ENCODE measurements at places on chromosomes 11 and 22. TPM values are rescaled to one million over a fixed set of nuclear protein-coding genes. Genes with fewer than 3 reads are reported as not detected.

DNA sequence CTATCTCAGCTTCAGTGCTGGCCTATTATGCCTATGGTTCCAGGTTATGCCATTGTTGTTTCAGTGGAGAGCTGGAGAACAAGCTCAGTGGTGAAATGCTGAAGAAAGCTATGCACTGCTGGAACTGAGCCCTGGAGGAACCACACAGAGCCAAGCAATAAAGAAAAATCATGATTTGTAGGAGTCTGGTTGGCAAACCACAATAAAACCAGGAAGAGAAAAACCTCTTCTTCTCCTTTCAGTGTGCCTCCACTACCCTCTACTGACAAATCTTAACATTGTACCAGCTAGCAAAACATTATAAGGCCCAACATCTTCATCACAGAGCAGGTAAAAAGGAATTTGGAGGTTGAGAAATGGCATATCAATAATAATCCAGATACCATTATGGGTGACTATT lies 5.3 kb downstream of the OR51F2 start:
- no peak for DNase-seq
- no peak overlapping the region for H3K4me3 ChIP-seq
- H3K27ac ChIP-seq, result no peak overlapping the region
- no peaks in the 10 kb centered on the region for H3K4me1 ChIP-seq
- no peaks in the 10 kb centered on the region for H3K36me3 ChIP-seq
- H3K27me3 ChIP-seq, result no peaks in the 10 kb centered on the region

GRCh38 chr11:123158033-123159003 lies 36.7 kb downstream of the CLMP start:
- peaks cover 31% of the 10 kb centered on the region for H3K4me1 ChIP-seq
- H3K36me3 ChIP-seq, result no peaks in the 10 kb centered on the region
- H3K27me3 ChIP-seq, result no peaks in the 10 kb centered on the region
- H3K4me3 ChIP-seq, result no peak overlapping the region
- DNase-seq, result no peak

DNA sequence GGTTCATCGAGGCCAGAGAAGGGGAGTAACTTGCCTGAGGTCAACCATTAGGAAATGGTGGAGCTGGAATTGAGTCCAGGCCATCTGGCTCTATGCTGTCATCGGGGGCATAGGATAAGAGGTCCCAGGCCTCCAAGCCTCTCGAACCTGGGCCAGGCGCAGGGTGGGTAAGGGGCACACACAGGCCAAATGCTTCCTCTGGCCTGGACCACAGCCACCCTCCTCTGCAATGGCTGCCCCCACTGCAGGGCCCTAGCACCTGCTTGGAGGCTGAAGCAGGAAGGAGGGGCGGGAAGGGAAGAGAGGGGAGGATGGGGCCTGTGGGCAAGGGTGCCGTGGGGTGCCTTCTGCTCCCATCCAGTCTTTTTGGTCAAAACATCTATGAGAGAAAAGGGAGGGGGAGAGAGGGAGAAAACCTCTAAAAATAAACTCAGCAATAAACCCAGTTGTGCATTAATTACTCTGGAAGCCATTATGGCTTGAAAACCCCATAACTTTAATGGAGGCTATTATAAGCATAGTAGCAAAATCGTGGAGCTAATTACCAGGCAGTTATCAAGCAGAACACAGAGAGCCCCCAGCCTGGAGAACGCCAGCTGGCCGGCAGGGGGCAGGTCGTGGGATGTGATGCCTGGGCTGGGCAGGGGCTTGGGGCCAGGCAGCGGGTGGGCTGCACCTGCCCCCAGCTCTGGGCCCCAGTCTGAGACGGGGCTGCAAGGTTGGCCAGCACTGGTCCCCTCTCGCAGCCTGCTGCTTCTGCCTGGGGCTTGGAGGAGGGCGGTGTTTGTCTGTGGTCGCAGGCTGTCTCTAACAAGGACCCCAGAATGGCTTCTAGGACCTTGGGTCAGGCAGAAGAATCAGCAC lies 21.1 kb downstream of the B3GAT1 start:
- no peak overlapping the region for H3K27ac ChIP-seq
- no peaks in the 10 kb centered on the region for H3K4me1 ChIP-seq
- no peak overlapping the region for H3K4me3 ChIP-seq

GRCh38 chr22:30253205-30253852 lies 6.8 kb upstream of the LIF start:
- H3K4me1 ChIP-seq, result no peaks in the 10 kb centered on the region
- H3K36me3 ChIP-seq, result no peaks in the 10 kb centered on the region

- no peaks in the 10 kb centered on the region for H3K36me3 ChIP-seq
- H3K27ac ChIP-seq, result peak overlapping the region; percentile 92
- H3K4me1 ChIP-seq, result peaks cover 48% of the 10 kb centered on the region
- no peaks in the 10 kb centered on the region for H3K27me3 ChIP-seq
- DNase-seq, result no peak
- H3K4me3 ChIP-seq, result no peak overlapping the region
Measured at GRCh38 chr11:2776351-2777061, 76.7 kb upstream of the KCNQ1OT1 start.

- H3K36me3 ChIP-seq, result peaks cover 2% of the 10 kb centered on the region
- no peak for DNase-seq
- no peaks in the 10 kb centered on the region for H3K27me3 ChIP-seq
Measured at GRCh38 chr11:12761029-12761428, 86.8 kb downstream of the TEAD1 start.

DNA sequence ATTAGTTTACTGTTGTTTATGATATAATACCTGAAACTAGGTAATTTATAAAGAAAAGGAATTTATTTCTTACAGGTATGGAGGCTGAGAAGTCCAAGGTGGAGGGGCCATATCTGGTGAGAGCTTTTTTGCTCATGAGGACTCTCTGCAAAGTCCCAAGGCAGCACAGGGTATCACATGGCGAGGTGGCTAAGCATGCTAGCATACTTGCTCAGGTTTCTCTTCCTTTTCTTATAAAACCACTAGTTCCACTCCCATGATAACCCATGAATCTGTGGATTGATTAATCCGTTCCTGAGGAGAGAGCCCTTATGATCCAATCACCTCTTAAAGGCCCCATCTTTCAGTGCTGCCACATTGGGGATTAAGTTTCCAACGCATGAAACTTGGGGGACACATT lies 82.7 kb downstream of the PHF21A start:
- no peak for DNase-seq
- peaks cover 2% of the 10 kb centered on the region for H3K4me1 ChIP-seq
- no peak overlapping the region for H3K27ac ChIP-seq
- H3K4me3 ChIP-seq, result no peak overlapping the region
- H3K27me3 ChIP-seq, result no peaks in the 10 kb centered on the region

GRCh38 chr11:92644595-92645445 lies 324.6 kb upstream of the MTNR1B start:
- no peaks in the 10 kb centered on the region for H3K27me3 ChIP-seq
- DNase-seq, result no peak
- H3K4me3 ChIP-seq, result no peak overlapping the region
- H3K27ac ChIP-seq, result no peak overlapping the region
- H3K4me1 ChIP-seq, result no peaks in the 10 kb centered on the region

Gene LRRC32
- total RNA-seq, result 15.9 TPM

Measured in cardiac muscle cell (in vitro differentiated cells and primary cell).